ENCODE measurements at places on chromosomes 1 and 21. TPM values are rescaled to one million over a fixed set of nuclear protein-coding genes. Genes with fewer than 3 reads are reported as not detected.

BEND5 gene
- 10.2 TPM for total RNA-seq

DNA sequence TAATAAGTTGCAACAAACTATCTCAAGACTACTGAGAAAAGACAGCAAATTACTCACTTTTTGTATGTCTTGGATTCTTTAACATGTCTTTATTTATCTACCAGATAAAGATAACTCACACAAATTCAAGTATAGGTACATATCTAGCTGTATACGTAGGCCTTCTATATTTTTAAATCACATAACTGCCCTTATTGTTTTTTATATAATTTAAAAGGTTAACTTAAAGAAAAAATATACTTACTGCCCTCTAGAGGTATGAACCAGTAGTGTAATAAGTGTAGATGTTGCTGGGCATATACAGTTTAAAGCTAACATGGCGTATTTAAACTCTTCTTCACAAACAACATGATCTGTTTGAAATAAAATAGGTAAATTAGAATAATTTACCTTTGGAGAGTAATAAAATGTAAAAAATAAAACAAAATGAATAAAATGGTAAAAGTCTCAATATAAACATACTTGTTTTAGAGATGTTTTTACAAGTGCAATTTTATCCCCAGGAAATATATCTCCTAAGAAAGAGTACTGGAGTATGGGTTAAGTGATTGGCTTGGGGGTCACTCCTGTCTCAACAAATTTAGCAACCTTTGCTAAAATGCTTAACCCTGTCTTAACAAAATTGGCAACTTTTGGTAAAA, 235.2 kb downstream of the KCNT2 start:
- H3K36me3 ChIP-seq: no peaks in the 10 kb centered on the region
- no peak overlapping the region for H3K27ac ChIP-seq
- no peak overlapping the region for H3K4me3 ChIP-seq
- no peak for DNase-seq
- no peaks in the 10 kb centered on the region for H3K27me3 ChIP-seq

GRCh38 chr1:113255038-113255719, 135.1 kb upstream of the MAGI3 start:
- H3K4me1 ChIP-seq: no peaks in the 10 kb centered on the region
- DNase-seq: no peak
- peaks cover 16% of the 10 kb centered on the region for H3K27me3 ChIP-seq
- H3K36me3 ChIP-seq: no peaks in the 10 kb centered on the region
- H3K4me3 ChIP-seq: no peak overlapping the region
- H3K27ac ChIP-seq: no peak overlapping the region

AMY1A gene
- not detected for total RNA-seq

DNA sequence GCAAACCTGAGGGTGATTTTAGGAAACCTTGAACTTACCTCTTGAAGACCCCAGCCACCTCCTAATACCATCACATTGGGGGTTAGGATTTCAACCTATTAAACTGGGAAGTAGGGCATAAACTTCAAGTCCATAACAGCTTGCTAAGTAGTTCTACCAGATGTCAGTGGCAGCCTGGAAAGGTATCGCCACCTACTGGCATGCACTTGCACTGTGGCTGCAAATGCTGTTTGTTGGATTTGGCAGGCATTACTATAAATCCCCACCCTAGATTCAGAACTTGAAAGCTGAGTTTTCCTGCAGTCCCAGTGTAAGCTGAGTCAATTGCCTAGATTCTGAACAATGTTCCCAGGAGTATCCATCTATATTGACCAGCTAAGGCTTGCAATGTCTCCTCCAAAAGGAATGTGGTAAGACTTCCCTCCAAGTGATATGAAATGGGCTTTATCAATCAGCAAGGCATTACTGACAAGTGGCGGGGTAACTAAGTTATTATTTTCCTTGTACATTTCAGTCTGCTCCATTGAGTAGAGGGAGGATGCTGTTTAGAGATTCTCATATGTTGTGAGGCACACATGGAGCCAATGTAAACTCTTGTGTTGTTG, 474.5 kb downstream of the PTPRC start:
- no peak overlapping the region for H3K27ac ChIP-seq
- no peak overlapping the region for H3K4me3 ChIP-seq
- peak; percentile 49 for DNase-seq
- peaks cover 23% of the 10 kb centered on the region for H3K36me3 ChIP-seq
- H3K27me3 ChIP-seq: no peaks in the 10 kb centered on the region

- H3K36me3 ChIP-seq: no peaks in the 10 kb centered on the region
- no peaks in the 10 kb centered on the region for H3K4me1 ChIP-seq
- no peak for DNase-seq
- H3K4me3 ChIP-seq: no peak overlapping the region
- H3K27ac ChIP-seq: no peak overlapping the region
These were observed 537 bp downstream of the RHBDL2 start for GRCh38 chr1:38941093-38941492.

DNA sequence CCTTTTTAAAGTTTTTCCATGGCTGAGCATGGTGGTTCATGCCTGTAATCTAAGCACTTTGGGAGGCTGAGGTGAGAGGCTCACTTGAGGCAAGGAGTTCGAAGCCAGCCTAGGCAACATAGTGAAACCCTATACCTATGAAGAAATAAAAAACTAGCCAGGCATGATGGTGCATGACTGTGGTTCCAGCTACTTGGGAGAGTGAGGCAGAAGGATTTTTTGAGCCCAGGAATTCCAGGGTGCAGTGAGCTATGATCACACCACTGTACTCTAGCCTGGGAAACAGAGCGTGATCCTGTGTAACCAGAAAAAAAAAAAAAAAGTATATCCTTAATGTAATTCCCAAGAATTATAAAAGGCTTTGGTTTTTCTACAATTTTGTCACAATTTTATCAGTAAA, 17.4 kb downstream of the DEPDC1 start:
- H3K27ac ChIP-seq: no peak overlapping the region
- peaks cover 62% of the 10 kb centered on the region for H3K36me3 ChIP-seq
- no peak for DNase-seq
- peaks cover 6% of the 10 kb centered on the region for H3K4me1 ChIP-seq
- H3K4me3 ChIP-seq: no peak overlapping the region

PCP4 gene
- total RNA-seq: not detected

EXO1 gene
- 49.2 TPM for total RNA-seq

- no peak overlapping the region for H3K4me3 ChIP-seq
- H3K4me1 ChIP-seq: peaks cover 3% of the 10 kb centered on the region
- DNase-seq: no peak
- no peak overlapping the region for H3K27ac ChIP-seq
- H3K27me3 ChIP-seq: no peaks in the 10 kb centered on the region
- peaks cover 51% of the 10 kb centered on the region for H3K36me3 ChIP-seq
These were observed 10.4 kb downstream of the NPPA start for GRCh38 chr1:11836955-11837766.

- peaks cover 25% of the 10 kb centered on the region for H3K4me1 ChIP-seq
- peak overlapping the region; percentile 92 for H3K27ac ChIP-seq
- DNase-seq: no peak
These were observed 1.5 kb downstream of the MORC3 start for GRCh38 chr21:36321325-36322082.

GRCh38 chr1:36588972-36589371, 106.3 kb upstream of the CSF3R start:
- no peak overlapping the region for H3K27ac ChIP-seq
- H3K27me3 ChIP-seq: peaks cover 28% of the 10 kb centered on the region
- no peak overlapping the region for H3K4me3 ChIP-seq
- no peak for DNase-seq

GRCh38 chr1:21307663-21308305, 17.5 kb upstream of the ECE1 start:
- peak overlapping the region; percentile 30 for H3K27ac ChIP-seq
- no peak for DNase-seq
- peaks cover 34% of the 10 kb centered on the region for H3K4me1 ChIP-seq
- peaks cover 16% of the 10 kb centered on the region for H3K36me3 ChIP-seq

HNRNPR gene
- 231 TPM for total RNA-seq

IGSF9 gene
- not detected for total RNA-seq

- peak overlapping the region; percentile 100 for H3K4me3 ChIP-seq
- H3K27ac ChIP-seq: peak overlapping the region; percentile 99
- DNase-seq: no peak
- H3K36me3 ChIP-seq: peaks cover 60% of the 10 kb centered on the region
- no peaks in the 10 kb centered on the region for H3K27me3 ChIP-seq
These were observed 1.7 kb downstream of the H3-3A start for GRCh38 chr1:226063977-226064815.

CDA gene
- not detected for total RNA-seq

GRCh38 chr21:34836103-34836932, 167.5 kb downstream of the CLIC6 start:
- H3K4me1 ChIP-seq: peaks cover 52% of the 10 kb centered on the region
- peaks cover 82% of the 10 kb centered on the region for H3K36me3 ChIP-seq
- no peak for DNase-seq

All from activated T-helper 2 cell treated with anti-CD3 and anti-CD28 coated beads, Interferon-gamma antibody, Interleukin-2, Interleukin-4, amounts not matched to agents 10 μg/mL and 5 μg/mL and 100 μg/mL, durations not matched to agents 14 hours and 24 hours and 36 hours (primary cell).